Stimulated activated naive CD4-positive, alpha-beta T cell treated with Interleukin-2 at 50 U/mL for 16 hours (primary cell): ENCODE measurements at places on chromosomes 2 and 18.

GRCh38 chr2:20643826-20644225 is 7.1 kb downstream of the HS1BP3 start:
- DNase-seq: no peak

DNA sequence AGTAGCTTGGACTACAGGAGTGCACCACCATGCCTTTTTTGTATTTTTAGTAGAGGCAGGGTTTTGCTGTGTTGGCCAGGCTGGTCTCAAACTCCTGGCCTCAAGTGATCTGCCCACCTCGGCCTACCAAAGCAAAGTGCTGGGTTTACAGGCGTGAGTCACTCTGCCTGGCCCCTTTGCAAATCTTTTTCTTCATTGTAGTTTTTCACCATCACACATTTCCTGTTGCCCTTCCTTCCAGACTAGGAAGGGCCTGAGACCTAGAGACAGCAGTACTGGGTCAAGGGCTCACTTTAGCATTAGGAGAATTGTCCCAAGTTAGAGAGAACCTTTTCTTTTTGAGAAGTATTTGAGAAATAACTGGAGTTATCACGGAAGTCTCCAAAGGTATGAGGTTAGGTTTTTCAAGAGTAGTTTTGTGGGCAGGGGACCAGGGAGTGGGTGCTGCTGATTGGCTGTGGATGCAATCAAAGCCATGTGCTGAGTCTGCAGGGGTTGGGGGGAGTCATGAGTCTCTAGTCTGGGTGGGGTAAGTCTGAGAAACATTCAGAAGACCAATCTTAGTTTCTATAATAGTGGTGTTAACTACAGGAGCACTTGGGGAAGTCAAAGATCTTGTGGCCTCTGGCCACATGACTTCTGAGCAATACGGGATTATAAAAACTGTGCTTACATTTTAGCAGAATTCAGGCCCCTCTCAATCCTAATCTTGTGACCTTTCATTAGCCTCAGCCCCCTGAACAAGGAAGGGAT is 23.7 kb downstream of the B3GNT2 start:
- DNase-seq: no peak

GRCh38 chr2:38605298-38605830 is 2.6 kb upstream of the HNRNPLL start:
- no peak for DNase-seq

- no peak for DNase-seq
These were observed 10.8 kb downstream of the SPR start for GRCh38 chr2:72897785-72898584.

- DNase-seq: no peak
These were observed 113.6 kb downstream of the DIS3L2 start for GRCh38 chr2:232075080-232075479.

DNA sequence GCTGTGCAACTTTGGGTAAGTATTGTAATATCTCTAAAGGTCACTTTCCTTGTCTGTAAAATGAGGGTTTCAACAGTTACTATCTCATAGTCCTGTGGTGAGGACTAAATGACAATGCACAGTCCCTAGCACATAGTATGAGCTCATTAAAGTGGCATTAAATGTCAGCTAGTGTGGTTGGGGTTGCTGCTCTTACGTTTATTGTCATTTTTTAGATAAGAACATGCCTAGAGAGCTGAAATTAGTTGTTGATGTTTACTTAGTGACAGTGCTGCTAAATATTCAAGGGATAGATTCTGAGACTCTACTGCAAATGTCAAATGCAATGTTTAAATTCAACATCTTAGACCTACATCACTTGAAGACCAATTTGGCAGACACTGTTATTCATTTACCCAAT is 356.1 kb upstream of the ETAA1 start:
- no peak for DNase-seq

DNA sequence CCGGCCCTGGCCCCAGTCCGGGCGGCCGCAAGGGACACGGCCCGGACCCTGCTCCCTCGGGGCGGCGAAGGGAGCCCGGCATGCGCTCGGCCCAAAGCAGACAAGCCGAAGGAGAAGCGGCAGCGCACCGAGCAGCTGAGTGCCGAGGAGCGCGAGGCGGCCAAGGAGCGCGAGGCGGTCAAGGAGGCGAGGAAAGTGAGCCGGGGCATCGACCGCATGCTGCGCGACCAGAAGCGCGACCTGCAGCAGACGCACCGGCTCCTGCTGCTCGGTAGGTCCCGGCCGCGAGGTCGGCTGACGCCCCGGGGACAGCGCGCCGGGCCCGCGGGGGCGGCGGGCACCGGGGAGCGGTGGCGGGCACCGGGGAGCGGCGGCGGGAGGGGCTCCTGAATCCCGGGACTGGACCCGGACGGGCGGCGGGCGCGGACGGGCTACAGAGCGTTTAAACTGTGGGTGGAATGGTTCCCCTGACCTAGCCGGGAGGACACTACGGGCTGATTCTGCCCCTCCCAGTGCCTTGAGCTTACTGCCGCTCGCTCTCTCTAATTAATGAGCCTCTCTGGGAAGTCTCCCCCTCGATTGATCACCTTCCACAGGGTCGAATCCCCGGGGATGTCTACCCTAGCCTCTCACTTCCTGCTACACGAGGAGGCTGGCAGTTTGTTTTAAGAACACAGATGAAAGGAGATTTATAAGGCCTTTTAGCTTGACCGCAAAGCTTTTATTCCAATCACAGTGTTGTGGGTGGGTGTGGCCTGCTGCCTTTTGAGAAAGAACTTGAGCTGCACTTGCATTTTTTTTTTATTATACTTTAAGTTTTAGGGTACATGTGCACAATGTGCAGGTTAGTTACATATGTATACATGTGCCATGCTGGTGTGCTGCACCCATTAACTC is 853 bp downstream of the GNAL start:
- DNase-seq: no peak
